ENCODE measurements at places on chromosomes 16 and 17.
A peak's percentile ranks its signal among the peaks of the same experiment; 100 is the strongest.

DNA sequence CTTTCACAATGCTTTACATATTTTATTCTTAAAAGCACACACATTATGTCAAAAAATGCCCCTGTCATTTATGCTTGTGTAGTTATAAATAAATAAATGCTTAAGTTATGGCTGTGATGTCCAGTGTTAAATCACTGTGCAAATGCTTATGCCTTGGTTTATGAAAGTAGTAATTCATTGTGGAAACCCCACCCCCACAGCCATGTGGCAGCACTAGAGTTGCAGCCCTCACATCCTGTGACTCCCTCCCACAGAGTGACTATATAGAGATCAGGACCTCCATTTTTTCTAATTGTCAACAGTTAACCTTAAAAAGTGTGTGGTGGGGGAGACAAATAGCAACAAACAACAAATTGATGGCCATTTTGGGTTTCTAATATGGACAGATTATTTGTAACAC lies 2.4 kb downstream of the SKAP1 start:
- no peak for DNase-seq

DNA sequence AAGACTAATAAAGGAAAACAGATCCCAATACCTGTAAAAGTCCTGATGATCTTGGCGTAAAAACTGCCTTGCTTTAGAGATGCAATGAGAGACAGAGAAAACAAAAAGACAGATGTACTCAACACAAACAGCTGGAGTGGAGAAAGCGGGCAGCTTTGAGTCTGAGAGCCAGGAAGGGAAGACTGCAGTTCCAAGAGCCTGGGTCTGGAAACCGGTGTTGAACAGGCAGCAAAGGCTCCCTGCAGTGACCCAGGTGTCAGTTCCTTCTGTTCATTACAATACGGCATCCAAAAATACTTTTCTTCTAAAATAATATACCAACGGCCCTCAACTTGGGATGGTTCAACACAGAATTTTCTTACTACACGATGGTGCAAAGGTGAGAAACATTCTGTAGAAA lies 29.6 kb downstream of the VPS53 start:
- no peak for DNase-seq

DNA sequence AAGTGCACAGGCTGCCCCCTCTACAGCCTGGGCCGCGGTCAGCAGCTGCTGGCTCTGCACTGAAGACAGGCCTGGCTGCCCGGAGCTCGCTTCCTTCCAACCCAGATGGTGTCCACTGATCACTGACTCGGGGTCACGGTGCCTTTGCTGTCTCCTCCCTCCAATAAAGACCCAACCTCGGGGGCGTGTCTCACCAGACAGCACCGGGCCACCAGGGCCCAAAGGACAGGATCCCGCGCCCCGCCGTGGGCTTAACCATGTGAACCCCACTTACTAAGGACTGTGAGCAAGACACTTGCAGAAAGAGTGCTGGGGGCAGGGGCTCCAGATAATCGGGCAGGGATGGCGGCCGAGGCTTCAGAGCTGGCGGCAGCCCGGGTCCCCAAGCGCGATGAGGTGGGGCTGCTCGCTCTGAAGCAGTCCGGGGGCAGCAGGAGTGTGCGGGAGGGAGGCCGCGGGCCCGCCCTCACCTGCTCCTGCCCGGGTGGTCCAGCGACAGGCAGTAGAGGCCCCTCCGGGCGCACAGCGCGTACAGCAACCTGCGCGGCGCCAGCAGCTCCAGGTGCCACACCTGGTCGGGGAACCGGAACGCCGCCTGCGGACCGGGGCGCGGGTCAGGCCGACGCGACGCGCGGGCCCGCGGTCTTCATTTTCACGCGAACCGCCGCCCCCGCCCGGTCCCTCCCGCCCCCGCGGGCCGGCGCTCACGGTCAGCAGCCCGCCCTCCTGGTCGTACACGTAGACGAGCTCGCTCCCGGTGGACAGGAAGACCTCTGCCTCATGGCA lies 502 bp downstream of the FAAP100 start:
- peak; percentile 45 for DNase-seq

DNA sequence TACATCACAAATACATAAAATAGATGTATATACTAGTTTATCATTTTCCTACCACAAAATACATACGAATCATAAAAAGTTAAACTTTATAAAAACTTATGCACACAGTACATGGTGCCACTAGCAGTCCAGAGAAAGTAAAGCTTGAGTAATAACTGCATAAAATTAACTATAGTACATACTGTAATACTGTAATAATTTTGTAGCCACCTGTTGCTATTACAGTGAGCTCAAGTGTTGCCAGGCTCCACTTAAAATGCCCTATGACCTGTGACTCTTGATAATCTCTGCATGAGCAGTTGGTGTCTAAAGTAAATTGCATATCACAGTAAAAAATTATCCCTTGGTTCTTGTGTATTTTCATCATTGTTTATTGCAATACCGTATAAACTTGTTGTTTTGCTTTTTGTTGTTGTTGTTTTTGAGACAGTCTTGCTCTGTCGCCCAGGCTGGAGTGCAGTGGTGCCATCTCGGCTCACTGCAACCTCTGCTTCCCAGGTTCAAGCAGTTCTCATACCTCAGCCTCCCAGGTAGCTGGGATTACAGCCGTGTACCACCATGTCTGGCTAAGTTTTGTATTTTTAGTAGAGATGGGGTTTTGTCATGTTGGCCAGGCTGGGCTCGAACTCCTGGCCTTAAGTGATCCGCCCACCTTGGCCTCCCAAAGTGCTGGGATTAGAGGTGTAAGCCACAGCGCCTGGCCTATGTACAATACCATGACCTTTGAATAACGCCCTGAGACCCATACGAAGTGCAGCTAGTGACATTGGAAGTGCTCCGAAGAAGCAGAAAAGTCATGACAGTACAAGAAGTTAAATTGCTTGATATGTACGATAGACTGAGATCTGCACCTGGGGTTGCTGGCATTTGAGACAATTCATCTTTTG lies 6.6 kb downstream of the LUC7L3 start:
- DNase-seq: no peak

GRCh38 chr17:39277110-39277509 lies 51.4 kb upstream of the STAC2 start:
- DNase-seq: no peak

DNA sequence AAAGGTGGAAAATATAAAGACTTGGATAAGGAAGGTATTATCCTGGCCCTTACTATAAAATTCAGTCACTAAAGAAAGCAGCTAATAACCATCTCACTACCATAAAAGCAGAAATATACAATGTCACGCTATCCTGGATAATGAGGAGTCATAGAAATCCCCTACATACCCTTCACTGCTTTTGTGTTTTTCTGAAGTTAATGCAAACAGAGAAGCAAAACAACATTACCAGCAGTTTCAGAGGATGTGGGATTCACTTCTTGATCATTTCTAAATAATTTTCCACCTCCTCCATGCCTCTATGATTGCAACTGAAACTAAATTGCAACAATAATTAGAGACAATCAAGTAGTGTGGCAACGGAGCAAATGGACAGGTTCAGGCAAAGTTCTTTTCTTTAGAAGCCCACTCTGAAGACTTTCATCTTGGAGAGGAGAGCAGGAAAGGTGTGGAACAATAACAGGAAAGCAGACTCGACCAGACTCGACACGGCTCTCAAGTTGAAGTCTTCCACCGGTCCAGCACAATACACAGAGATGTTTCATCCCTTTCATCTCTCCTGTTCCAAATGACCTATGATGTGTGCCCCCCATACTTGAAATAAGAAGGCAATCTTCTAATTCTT lies 10.2 kb downstream of the CYTH1 start:
- DNase-seq: no peak

DNA sequence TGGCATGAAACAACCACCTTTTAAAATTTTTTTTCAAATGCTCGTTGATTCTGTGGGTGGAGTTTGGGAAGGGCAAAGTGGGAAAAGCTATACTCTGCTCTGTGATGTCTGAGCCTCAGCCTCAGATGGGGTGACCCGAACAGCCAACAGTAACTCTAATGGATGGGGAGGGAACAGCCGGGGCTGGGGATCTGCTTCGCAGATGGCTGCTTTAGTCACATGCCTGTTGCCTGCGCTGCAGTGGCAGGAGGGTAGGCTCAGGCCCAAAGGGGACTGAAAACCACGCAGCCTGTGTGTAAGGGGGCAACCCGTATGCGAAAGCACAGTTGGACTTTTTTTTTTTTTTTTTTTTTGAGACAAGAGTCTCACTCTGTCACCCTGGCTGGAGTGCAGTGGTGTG lies 14.9 kb upstream of the MAPK3 start:
- no peak for DNase-seq

DNA sequence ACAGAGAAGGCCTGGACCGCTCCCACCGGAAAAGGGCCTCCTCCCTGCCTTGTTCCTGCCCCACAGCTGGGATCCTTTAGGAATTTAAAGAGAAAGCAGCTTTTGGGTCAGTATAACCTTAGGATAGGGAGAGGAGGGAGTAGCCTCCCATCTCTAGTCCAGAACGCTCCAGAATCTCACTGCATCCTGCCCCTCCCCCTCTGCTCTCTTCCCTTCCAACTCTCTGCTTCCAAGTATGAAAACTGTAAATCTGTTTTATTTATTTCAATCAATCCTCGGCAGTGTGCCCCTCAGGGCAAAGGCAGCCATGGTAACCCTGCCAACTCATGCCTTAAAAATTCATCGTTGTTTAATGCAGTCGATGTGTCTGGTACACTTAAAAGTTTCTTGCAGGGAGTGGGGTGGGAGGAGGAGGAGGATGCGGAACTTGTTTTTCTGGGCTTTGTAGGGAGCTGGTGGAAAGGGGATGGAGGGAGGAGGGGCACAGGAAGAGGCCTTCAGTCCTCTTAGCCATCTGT lies 21.2 kb upstream of the MTSS2 start:
- no peak for DNase-seq

Measured in thyroid gland (tissue), 4 donors.